ENCODE measurements at places on chromosomes 4 and X.

DNA sequence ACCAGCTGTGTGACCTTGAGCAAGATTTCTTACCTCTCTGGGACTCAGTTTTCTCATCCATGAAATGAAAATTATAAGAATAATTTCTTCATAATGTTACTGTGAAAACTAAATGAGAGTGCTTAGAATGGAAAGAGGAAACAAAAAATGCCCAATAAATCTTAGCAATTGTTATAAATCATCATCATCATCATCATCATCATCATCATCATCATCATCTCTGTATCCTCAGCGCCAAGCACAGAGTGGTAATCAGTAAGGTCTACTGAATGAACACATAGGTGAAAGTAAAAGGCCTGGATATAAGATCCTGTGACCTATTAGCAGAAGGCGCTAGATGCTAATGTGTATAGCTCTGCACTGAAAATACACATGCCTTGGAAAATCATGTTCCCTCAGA lies 6.8 kb upstream of the STARD8 start:
- H3K27ac ChIP-seq = no peak overlapping the region
- no peaks in the 10 kb centered on the region for H3K27me3 ChIP-seq
- H3K36me3 ChIP-seq = no peaks in the 10 kb centered on the region
- no peak for DNase-seq

DNA sequence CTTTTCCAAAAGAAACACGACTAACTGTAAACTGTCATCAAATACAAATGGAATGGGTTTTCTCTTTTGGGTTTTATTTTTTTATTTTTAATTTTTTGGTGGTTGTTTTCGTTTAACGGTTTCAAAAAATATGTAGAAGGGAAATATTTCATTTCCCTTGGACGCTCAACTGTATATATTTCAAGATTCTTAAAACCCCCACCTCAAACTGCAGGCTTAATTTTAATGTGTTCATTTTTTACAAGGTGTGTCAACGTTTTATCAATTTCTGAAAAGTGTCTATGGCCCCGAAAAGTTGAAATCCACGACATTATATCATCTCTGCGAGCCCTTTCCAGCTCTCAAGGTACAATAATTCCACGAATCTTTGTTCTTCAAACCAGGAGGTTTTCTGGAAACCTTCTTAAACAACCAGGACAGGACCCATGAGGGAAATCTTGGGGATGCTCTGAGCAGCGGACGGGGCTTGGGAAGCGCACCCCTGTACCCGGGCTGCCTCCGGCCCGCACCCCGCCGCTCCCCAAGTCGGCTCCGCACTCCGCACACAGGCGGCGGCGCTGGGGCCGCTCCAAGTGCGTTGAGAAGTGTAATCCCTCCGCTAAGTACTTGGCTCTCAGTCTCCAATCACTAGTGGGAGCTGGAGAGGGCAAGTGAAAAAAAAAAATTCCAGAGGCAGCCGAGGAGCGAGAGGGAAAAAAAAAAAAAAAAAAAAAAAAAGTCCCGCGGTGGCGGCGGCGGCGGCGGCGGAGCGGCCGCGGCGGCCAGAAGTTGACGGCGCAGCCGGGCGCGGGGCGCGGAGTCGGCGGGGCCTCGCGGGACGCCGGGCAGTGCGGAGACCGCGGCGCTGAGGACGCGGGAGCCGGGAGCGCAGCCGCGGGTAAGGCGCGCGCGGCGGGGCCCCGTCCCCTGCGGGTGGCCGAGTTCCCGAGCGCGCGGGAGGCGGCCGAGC lies at the start of gene BMPR1B:
BMPR1B (plus strand) TSS at position 764 of the 949 bp plus-strand sequence. CDS start 346,470 bp downstream, outside the sequence.
- DNase-seq = peak; percentile 84
- H3K36me3 ChIP-seq = no peaks in the 10 kb centered on the region
- no peaks in the 10 kb centered on the region for H3K4me1 ChIP-seq
- no peaks in the 10 kb centered on the region for H3K27me3 ChIP-seq
- peak within 1 kb of the TSS; percentile 41 for H3K4me3 ChIP-seq

DNA sequence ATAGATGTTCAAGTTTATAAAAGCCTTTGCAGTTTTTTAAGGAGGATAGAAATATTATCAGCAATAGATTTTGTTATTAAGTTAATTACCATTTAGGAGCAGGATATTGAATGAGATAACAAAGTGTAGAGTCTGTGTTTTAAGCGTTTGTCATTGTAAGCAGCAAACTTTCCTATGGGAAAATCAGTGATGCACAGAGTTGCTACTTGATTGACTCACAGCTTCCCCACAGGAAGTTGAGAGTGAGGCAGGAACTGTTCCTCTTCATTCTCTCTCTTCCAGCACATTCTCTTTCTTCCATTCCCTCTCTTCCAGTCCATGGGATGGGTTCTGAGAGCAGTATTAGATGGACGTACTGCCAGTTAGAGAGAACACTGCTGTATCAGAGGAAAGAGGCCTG lies 867.7 kb upstream of the AGA start:
- no peak for DNase-seq
- H3K27me3 ChIP-seq = no peaks in the 10 kb centered on the region
- no peak overlapping the region for H3K27ac ChIP-seq
- H3K4me1 ChIP-seq = no peaks in the 10 kb centered on the region
- no peak overlapping the region for H3K4me3 ChIP-seq

- no peaks in the 10 kb centered on the region for H3K27me3 ChIP-seq
- H3K4me3 ChIP-seq = no peak overlapping the region
- DNase-seq = no peak
- no peak overlapping the region for H3K27ac ChIP-seq
Measured at GRCh38 chr4:66574145-66574978, 904.1 kb upstream of the EPHA5 start.

- peaks cover 1% of the 10 kb centered on the region for H3K4me1 ChIP-seq
- DNase-seq = peak; percentile 58
- no peak overlapping the region for H3K4me3 ChIP-seq
- no peaks in the 10 kb centered on the region for H3K36me3 ChIP-seq
- peaks cover 2% of the 10 kb centered on the region for H3K27me3 ChIP-seq
- H3K27ac ChIP-seq = no peak overlapping the region
Measured at GRCh38 chr4:145061318-145061920, 36.6 kb downstream of the ANAPC10 start.

DNA sequence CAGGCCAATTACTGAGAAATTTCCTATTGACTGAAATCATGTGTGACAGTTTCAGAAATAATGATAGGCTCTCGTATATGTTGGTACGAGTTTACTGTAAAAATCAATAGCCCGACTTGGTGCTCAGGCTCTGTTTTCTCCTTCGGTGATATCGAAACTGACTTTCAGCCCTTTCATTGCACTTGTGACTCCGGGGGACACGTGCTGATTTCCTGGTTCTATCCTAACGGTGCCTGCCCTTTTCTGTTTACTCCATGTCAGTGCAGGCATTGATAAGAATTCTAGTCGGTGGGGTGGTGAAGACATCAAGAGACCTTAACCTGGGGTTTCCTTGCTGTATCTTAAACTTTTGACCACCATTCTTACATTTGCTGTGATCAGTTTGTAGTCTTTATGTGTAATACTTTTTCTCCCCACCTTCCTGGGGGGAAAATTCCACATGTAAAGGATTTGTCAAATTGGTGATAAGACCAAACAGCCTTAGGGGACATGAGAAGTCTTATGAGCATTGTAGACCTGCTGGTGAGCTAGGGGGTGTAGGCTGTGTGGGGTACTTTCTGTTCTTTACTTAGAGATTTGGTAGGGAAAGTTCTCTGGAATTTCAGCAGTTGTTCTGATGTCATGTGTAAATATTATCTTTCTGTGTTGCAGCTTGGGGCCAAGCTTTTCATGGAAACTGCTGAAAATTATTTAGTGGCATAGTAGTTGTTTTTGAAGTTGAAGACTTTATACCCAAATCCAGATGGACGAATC lies 52.7 kb downstream of the TMEM131L start:
- H3K27me3 ChIP-seq = no peaks in the 10 kb centered on the region
- no peak overlapping the region for H3K27ac ChIP-seq
- peaks cover 14% of the 10 kb centered on the region for H3K4me1 ChIP-seq
- no peak for DNase-seq
- H3K36me3 ChIP-seq = no peaks in the 10 kb centered on the region

GRCh38 chrX:153600032-153600373 lies 1.1 kb upstream of the CCNQ start:
- H3K4me1 ChIP-seq = no peaks in the 10 kb centered on the region
- no peaks in the 10 kb centered on the region for H3K36me3 ChIP-seq
- no peak overlapping the region for H3K27ac ChIP-seq
- DNase-seq = peak; percentile 8
- H3K27me3 ChIP-seq = no peaks in the 10 kb centered on the region

GRCh38 chrX:17376431-17377077 lies 1.6 kb downstream of the NHS start:
- H3K4me1 ChIP-seq = no peaks in the 10 kb centered on the region
- peak overlapping the region; percentile 46 for H3K4me3 ChIP-seq
- DNase-seq = peak; percentile 47
- no peaks in the 10 kb centered on the region for H3K36me3 ChIP-seq
- H3K27ac ChIP-seq = no peak overlapping the region

DNA sequence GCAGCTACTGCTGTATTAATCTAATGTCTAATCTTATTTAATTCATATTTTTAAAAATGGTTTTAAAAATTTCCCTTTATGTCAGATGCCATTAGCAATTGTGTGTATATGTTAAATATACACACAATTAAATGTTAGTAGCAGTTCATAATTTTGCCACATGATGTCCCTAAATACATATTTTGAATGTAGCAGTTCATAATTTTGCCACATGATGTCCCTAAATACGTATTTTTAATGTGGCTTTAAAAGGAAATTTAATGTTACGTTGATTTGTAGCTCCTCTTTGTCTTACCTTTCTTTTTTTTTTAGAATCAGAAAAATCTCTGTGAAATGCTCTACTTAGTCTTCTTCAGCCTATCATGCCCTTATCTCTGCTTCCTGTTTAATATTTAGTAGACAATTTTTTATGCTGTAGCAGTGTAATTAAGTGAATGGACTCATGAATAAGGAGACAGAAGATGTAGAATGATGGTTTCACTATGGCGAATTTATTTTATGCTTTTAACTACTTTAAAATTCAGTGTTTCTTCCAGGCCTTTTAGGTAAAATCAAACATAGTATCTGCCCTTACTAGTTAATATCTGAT lies 26.1 kb downstream of the RBM46 start:
- H3K4me3 ChIP-seq = no peak overlapping the region
- H3K27ac ChIP-seq = no peak overlapping the region
- H3K27me3 ChIP-seq = no peaks in the 10 kb centered on the region

GRCh38 chrX:73262991-73263390 lies 48.3 kb upstream of the NAP1L2 start:
- peak; percentile 54 for DNase-seq
- H3K27ac ChIP-seq = no peak overlapping the region
- H3K27me3 ChIP-seq = no peaks in the 10 kb centered on the region
- H3K36me3 ChIP-seq = no peaks in the 10 kb centered on the region
- no peaks in the 10 kb centered on the region for H3K4me1 ChIP-seq

DNA sequence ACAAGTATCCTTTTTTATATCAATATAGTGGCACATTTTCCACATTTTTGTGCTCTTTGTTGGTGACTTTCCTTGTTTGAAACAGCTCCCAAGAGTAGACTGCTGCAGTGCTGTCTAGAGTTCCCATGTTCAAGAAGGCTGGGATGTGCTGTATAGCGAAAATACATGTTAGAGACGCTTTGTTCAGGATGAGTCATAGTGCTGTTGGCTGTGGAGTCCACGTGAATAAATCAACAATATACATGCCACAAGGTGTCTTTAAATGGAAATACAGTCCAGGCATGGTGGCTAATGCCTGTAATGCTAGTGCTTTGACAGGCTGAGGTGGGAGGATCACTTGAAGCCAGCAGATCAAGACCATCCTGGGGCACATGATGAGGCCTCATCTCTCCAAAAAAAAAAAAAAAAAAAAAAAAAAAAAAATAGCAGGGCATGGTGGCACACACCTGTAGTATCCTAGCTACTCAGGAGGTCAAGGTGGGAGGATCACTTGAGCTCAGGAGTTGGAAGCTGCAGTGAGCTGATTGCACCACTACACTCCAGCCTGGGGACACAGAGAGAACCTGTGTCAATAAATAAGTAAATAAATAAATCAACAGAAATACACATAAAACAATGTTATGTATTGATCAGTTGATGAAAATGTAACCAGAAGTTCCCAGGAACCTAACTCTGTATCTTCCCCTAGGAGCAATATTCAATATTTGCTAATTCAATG lies 256.8 kb upstream of the STS start:
- no peak overlapping the region for H3K27ac ChIP-seq
- no peaks in the 10 kb centered on the region for H3K4me1 ChIP-seq
- no peaks in the 10 kb centered on the region for H3K27me3 ChIP-seq

- no peak overlapping the region for H3K4me3 ChIP-seq
- H3K4me1 ChIP-seq = peaks cover 5% of the 10 kb centered on the region
- no peak for DNase-seq
- no peak overlapping the region for H3K27ac ChIP-seq
- no peaks in the 10 kb centered on the region for H3K36me3 ChIP-seq
- no peaks in the 10 kb centered on the region for H3K27me3 ChIP-seq
Measured at GRCh38 chr4:182494103-182494502, 250.9 kb downstream of the TENM3 start.

GRCh38 chr4:72666910-72667309 lies 97.9 kb upstream of the ADAMTS3 start:
- H3K4me1 ChIP-seq = peaks cover 4% of the 10 kb centered on the region
- no peak overlapping the region for H3K27ac ChIP-seq
- DNase-seq = peak; percentile 79
- no peaks in the 10 kb centered on the region for H3K36me3 ChIP-seq
- H3K4me3 ChIP-seq = no peak overlapping the region

GRCh38 chr4:26204249-26204825 lies 116.5 kb upstream of the RBPJ start:
- no peak for DNase-seq
- no peak overlapping the region for H3K4me3 ChIP-seq
- no peak overlapping the region for H3K27ac ChIP-seq
- no peaks in the 10 kb centered on the region for H3K36me3 ChIP-seq
- H3K4me1 ChIP-seq = no peaks in the 10 kb centered on the region

GRCh38 chrX:106249706-106250379 lies 81.7 kb downstream of the PWWP3B start:
- H3K4me3 ChIP-seq = no peak overlapping the region
- H3K27ac ChIP-seq = no peak overlapping the region
- no peak for DNase-seq

DNA sequence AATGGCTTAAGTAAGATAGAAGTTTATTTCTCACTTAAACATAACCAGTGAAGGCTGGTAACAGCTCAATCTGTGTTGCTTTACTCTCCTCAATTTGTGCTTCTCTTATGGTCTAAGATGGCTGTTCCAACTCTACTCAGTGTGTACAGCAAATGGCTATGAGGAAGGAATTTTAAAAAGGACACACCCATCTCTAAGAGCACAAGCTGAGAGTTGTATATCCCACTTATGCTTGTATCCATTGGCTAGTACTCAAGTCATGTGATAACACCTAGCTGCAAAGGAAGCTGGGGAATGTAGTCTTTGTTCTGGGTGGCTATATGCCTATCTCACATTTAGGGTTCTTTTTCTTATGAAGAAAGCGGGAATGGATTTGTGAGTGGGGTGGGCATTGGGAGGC lies 63.3 kb downstream of the GPAT3 start:
- no peak overlapping the region for H3K27ac ChIP-seq
- H3K4me1 ChIP-seq = no peaks in the 10 kb centered on the region
- H3K36me3 ChIP-seq = no peaks in the 10 kb centered on the region

- peaks cover 4% of the 10 kb centered on the region for H3K4me1 ChIP-seq
- H3K27me3 ChIP-seq = no peaks in the 10 kb centered on the region
- no peak overlapping the region for H3K4me3 ChIP-seq
- no peaks in the 10 kb centered on the region for H3K36me3 ChIP-seq
- no peak overlapping the region for H3K27ac ChIP-seq
- DNase-seq = no peak
Measured at GRCh38 chr4:158796370-158797140, 27.7 kb downstream of the FNIP2 start.

GRCh38 chr4:157791236-157791635 lies 381.6 kb downstream of the GASK1B start:
- DNase-seq = no peak
- no peaks in the 10 kb centered on the region for H3K27me3 ChIP-seq
- H3K27ac ChIP-seq = no peak overlapping the region
- H3K36me3 ChIP-seq = no peaks in the 10 kb centered on the region
